ENCODE measurements at places on chromosomes 5 and 9.

- DNase-seq, result no peak
Observed at GRCh38 chr5:139705655-139706587, 57.8 kb downstream of the CXXC5 start.

DNA sequence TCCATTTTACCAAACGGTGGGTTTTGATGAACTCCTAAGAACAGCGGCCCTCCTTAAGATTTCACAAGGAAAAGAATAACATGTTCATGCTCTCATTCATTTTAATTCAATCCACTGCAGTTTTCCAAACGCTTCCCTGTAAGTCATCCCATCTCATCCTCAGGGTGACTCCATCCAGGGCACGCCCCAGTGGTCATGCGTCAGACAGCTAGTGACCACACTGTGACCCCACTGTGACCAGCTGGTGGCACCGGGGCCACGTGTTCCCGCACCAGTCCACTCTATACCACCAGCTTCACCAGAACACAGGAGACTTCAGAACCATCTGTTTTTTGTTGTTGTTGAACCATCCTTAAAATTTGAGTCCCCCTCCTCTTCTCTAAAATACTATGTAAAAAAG is 14.3 kb downstream of the ATPSCKMT start:
- no peak for DNase-seq

DNA sequence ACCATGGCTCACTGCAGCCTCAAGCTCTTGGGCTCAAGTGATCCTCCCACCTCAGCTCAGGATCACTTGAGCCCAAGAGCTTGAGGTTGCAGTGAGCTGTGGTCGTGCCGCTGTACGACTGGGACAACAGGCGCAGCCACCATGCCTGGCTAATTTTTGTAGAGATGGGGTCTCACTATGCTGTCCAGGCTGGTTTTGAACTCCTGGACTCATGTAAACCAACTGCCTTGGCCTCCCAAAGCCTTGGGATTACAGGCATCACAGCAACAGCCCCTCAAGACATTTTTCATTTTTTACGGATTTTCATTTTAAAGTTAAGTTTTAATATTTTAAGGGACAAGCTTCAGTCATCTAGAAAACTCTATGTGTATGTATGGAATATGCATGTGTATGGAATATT is 52.9 kb upstream of the MTMR12 start:
- DNase-seq, result no peak

DNA sequence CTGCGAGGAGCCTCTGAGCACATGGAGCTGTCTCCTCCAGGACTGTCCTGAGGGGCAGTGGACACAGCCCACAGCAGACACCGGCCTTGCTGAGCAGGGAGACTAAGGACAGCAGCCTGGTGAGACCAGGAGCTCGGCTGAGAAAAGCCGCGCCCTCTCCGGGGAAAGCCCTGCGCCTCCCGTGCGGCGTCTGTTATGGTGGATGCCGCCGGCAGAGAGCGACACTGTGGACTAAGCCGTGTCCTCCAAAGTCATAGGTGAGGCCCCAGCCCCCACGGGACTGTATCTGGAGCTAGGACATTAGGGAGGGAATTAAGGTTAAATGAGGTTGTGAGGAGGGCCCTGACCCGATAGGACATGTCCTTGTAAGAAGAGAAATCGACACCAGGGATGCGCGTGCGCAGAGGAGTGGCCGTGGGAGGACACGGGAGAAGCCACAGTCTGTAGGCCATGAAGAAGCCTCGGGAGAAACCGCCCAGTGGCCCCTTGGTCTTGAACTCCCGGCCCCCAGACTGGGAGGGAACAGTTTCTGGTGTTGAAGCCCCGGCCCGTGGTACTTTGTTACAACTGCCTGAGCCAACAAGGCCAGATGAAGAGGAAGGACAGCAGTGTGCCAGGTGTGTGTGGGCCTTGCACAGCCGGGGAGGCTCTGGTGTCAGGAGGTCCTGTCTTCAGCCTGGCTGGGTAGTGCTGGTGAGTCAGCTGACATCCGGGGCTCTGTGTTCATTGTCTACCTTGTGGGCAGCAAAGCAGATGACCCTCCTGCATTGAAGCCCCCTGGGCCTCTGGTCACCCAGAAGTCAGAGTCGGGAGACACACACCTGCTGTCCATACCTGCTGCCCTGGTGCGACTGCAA is 22.1 kb downstream of the MRPL36 start:
- no peak for DNase-seq

DNA sequence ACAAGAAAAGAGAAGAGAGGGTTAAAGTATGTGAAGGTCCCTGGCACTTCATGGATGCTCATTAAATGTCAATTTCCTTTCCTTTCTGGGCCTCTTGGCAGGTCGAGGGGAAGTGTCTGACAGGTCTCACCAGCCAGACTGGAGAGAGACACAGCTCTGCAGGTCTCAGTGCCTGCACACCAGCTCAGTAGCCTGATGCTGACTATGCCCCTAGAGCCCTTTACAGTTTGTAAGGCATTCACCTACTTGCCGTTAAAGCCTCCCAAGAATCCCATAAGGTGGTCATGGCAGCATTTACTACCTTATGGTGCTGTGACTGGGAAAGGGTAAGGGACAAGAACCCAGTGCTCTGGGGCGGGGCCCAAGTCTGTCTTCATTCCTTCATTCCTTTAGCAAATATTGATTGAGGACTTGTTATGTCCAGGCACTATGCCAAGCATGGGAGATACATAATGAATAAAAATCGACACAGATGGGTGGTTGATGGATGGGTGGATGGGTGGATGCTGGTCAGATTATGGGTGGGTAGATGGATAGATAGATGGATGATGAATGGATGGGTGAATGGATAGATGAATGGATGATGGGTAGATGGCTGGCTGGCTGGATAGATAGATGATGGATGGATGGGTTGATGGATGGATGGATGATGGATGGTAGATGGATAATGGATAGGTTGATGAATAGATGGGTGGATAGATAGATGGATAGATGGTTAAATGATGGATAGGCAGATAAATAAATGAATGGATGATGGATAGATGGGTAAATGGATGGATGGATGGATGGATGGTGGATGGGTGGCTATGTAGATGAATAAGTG is 21.3 kb upstream of the KIF12 start:
- no peak for DNase-seq

DNA sequence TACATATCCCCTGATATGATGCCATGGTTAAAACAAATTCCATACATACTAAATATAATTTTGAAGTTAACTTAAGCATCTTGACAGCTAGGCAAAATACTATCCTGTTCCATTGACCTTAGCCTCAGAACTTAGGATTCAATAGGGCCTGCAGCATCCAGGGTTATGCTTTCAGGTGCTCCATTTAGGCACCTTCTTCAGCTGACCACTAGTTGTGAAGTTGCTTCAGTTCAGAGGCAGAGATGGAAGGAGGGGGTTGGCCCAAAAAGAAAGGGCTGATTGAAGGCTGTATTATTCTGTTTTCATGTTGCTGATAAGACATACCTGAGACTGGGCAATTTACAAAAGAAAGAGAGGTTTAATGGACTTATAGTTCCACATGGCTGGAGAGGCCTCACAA is 7.0 kb upstream of the NREP start:
- no peak for DNase-seq

GRCh38 chr5:134626369-134627014 is 6.1 kb downstream of the SAR1B start:
- no peak for DNase-seq

- no peak for DNase-seq
Observed at GRCh38 chr9:32015795-32016194, 368.6 kb upstream of the ACO1 start.

DNA sequence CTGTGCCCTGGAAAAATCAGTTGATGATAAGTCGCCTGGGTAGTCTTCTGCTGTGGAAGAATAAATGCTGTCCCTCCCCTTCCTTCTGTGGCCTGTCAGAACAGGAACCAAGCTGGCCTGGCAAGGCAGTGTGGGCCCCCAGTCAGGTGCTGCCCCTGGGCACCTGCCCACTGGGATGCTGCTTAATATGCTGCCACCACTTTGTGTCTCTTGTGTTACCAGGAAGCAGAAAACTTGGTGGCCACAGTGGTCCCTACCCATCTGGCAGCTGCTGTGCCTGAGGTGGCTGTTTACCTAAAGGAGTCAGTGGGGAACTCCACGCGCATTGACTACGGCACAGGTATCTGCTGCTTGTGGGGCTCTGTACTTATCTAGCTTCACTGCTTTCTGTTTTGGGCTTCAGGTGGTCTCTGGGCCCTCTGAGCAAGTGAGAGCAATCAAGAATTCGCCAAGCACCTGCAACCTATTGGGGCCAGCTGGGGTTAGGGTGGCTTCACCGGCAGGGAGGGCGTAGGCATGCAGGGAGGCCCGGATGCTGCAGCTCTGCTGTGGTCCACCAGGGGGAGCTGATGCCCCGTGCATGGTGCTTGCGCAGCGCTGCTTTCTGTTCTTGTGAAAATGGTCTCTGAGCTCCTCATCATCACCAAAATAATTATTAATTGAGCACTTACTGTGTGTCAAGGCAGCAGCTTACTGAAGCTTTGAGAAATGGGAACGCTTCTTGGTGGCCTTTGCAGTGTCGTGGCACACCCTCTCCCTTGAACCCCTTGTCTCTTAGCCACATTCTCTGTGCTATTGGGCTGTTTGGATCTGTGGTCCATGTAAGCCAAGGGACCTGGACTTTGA is 20.3 kb downstream of the PTPA start:
- DNase-seq, result peak; percentile 69

- DNase-seq, result no peak
Observed at GRCh38 chr9:115923903-115924668, 229.5 kb upstream of the PAPPA start.

DNA sequence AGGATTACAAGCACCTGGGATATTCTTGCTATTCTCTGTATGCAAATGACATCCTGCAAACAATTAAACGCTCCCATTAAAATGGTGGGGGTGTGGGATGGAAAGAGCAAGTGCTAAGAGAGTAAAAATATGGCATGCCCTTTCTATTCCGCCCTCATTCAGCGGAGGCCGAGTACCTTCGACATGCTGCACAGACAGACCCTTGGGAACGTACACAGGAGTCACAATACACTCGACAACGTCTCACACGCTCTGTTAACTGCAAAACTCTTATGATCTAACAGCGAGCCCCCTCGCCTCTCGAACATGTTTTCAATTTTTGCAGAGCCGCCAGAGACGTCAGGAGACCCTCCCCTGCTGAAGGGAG is 322.2 kb downstream of the CEMIP2 start:
- DNase-seq, result no peak

DNA sequence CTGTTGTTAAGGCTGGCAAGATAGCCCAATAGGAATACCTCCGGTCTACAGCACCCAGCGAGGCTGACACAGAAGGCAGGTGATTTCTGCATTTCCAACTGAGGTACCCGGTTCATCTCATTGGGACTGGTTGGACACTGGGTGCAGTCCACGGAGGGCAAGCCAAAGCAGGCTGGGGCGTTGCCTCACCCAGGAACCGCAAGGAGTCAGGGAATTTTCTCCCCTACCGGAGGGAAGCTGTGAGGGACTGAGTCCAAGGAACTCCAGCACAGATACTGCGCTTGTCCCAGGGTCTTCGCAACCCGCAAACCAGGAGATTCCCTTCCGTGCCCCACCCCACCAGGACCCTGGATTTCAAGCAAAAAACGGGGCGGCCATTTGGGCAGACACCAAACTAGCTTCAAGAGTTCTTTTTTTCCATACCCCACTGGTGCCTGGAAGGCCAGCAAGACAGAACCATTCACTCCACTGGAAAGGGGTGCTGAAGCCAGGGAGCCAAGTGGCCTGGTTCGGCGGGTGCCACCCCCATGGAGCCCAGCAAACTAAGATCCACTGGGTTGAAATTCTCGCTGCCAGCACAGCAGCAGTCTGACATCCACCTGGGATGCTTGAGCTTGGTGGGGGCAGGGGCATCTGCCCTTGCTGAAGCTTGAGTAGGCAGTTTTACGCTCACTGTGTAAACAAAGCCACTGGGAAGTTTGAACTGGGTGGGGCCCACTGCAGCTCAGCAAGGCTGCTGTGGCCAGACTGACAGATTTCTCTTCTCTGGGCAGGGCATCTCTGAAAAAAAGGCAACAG is 647.2 kb downstream of the BNC2 start:
- DNase-seq, result no peak
